Activated naive CD8-positive, alpha-beta T cell treated with anti-CD3 and anti-CD28 coated beads, Interleukin-2, amount 10 ng/mL, durations not matched to agents 7 days and 5 days (primary cell): ENCODE measurements at places on chromosomes 7 and 10. TPM values are rescaled to one million over a fixed set of nuclear protein-coding genes. Genes with fewer than 3 reads are reported as not detected.

EPO gene
- total RNA-seq, result 0.22 TPM

DENND2A gene
- not detected for total RNA-seq

PIK3CG gene
- total RNA-seq, result 54.1 TPM

SPOCK2 gene
- 371 TPM for total RNA-seq

SLC26A5 gene
- total RNA-seq, result 0.54 TPM

ADCY1 gene
- total RNA-seq, result 0.03 TPM

SPDYE11 gene
- total RNA-seq, result not detected

HTR7 gene
- 0.14 TPM for total RNA-seq

PTER gene
- 21.3 TPM for total RNA-seq

CNTNAP2 gene
- total RNA-seq, result not detected

RNF32 gene
- 2.2 TPM for total RNA-seq

CFAP69 gene
- total RNA-seq, result not detected

BBIP1 gene
- total RNA-seq, result 33.0 TPM
